ENCODE measurements at places on chromosomes 1 and 21.

- DNase-seq = no peak
These were observed 33.3 kb downstream of the ALG14 start for GRCh38 chr1:95039360-95040031.

GRCh38 chr21:41065539-41065938, 102.4 kb upstream of the BACE2 start:
- DNase-seq = no peak

DNA sequence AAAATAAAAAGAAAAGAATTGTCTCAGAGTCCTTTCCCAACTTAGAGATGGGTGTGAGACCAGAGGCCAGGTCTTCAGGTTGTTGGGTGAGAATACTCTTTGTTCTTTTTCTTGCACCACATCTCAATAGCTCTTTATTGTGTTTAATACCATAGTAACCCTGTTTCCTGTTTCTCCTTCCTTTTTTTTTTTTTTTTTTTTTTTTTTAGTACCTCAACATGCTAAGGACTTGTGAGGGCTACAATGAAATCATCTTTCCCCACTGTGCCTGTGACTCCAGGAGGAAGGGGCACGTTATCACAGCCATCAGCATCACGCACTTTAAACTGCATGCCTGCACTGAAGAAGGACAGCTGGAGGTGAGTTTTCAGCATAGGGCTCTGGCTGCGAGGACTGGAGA, 24.4 kb downstream of the CELF3 start:
- no peak for DNase-seq

GRCh38 chr1:182580736-182581135, 8.3 kb downstream of the RNASEL start:
- DNase-seq = no peak

GRCh38 chr1:6185635-6186382, 5.7 kb upstream of the CHD5 start:
- DNase-seq = no peak

GRCh38 chr1:29703596-29704370, 467.5 kb downstream of the PTPRU start:
- no peak for DNase-seq

- DNase-seq = no peak
These were observed 20.1 kb downstream of the TFAP2E start for GRCh38 chr1:35592991-35593769.

DNA sequence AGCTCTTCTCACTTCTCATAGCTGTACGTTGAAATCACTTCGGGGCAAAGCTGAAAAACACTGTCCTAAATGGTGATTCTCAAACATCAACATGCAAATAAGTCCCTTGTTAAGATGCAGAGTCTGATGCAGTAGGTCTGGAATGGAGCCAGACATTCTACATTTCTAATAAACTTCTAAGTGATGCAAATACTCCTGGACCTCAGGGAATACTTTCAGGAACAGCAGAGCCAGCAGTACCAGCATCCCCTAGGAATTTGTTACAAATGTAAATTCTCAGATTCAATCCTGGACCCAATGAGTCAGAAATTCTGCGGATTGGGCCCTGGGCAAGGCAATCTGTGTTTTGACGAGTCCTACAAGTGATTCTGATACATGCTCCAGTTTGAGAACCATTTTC, 152.3 kb downstream of the PCNX2 start:
- no peak for DNase-seq

- DNase-seq = no peak
These were observed 261.0 kb downstream of the RHOU start for GRCh38 chr1:228996281-228996680.

DNA sequence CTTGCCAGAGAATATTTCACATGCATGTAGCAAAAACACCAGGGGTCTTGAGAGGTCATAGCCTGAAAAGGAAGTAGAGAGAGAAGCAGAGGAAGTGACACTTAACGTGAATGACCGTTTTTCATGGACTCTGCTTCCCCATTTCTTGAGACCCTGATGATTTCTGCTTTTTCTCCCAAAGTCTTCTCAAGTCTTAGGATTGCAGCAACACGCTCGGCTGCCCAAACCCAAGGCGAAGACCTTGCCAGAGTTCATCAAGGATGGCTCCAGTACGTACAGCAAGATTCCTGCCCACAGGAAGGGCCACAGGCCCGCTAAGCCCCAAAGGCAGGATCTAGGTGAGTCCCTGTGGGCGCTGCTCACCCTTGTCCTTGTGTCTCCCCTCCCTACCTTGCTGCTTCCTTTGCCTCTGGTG, 12.8 kb downstream of the THEMIS2 start:
- DNase-seq = no peak

Measured in stimulated activated CD8-positive, alpha-beta memory T cell treated with anti-CD3 and anti-CD28 coated beads, Interleukin-15, amount 100 ng/mL, for 24 hours (primary cell).